Astrocyte (in vitro differentiated cells and primary cell): ENCODE measurements at places on chromosomes 6 and 20. TPM values are rescaled to one million over a fixed set of nuclear protein-coding genes. Genes with fewer than 3 reads are reported as not detected.

GRCh38 chr6:170370416-170370815, 63.9 kb downstream of the FAM120B start:
- DNase-seq = no peak

SAMD3 gene
- 0.45 TPM in 1 of 2 replicates, not detected in the other for total RNA-seq

DNA sequence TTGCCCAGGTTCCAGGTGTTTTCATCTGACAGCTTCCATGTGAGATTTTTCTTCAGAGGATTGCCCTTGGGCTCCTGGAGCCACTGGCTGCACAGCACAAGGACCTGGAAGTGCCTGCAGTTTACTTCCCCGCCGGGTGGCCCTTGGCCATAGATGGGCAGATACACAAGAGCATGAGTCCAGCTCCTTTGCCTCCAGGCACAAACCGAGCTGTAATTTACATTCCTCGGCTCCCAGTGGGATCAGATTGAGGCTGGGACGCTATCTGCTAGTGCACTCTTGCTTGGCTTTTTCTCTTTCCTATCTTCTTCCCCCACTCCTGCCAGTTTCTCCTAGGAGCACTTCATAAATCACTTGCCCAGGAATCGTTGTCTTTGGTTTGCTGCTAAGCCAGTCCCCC, 85.4 kb upstream of the RALY start:
- no peak for DNase-seq

GRCh38 chr20:21240394-21240793, 62.7 kb upstream of the XRN2 start:
- no peak for DNase-seq

- DNase-seq = no peak
Observed at GRCh38 chr20:24790746-24791283, 158.3 kb upstream of the CST7 start.

C6orf58 gene
- not detected in 2 replicates for total RNA-seq

DNA sequence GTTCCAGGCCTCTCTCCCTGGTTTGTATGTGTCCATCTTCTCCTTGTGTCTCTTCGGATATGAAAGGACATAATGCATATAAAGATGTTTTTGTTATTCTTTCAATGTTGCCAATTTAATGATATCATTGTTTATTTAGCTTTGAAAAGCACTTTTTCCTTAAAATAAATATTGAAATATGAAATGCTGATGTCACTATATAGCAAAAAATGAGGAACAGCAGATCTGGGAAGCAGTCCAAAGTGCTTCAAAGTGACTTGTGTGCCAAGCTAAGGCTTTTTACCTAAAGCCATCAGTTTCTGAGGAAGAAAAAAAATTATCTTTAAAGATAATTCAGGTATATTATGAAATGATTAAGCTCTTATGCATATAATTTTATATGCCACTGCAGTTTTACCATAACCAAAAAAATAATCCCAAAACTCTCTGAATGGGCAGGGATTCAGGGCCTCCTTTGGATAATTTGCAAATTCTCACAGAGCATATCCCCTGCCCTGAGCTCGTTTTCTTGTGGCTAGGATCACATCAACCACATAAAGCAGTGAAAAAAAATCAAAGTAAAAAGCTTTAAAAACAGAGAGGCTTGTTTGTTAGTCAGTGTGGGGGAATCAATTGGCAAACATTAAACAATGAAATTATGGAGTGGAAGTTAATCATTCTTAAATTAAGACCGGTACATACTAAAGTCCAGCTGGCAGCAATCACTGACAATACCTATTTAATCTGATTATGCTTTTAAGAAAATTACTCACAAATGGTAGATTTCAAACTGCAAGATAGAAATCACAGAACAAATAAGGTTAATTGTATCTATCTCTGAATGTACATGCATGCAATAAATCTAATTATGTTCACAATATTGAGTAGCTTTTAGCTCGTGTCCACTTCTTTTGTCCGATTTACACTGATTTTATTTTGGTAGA, 1027.9 kb upstream of the ADGRB3 start:
- DNase-seq = peak; percentile 23

DNA sequence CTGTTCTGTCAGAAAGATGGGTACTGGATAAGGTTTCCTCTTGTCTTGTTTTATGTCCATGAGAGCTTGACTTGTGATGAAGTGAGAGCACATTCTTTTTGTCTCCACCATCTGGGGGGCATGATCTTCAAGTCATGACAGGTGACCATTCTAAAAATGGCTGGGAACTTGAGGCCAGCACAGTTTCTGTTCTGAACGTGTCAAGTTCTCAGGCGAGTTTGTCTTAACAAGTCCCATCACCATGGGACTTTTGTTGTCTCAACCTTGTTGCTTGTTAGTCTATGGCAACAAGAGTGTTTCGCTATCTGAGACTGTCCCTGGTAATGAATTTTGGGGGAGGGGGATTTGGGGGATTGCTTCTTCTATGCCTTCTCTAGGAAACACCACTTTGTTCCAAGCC, 25.6 kb upstream of the ENPP4 start:
- DNase-seq = no peak

TINAG gene
- not detected in 2 replicates for total RNA-seq

- no peak for DNase-seq
Observed at GRCh38 chr20:60104993-60105803, 147.0 kb downstream of the CDH26 start.

- peak; percentile 74 for DNase-seq
Observed at GRCh38 chr6:139533573-139534471, 159.4 kb upstream of the CITED2 start.

DNA sequence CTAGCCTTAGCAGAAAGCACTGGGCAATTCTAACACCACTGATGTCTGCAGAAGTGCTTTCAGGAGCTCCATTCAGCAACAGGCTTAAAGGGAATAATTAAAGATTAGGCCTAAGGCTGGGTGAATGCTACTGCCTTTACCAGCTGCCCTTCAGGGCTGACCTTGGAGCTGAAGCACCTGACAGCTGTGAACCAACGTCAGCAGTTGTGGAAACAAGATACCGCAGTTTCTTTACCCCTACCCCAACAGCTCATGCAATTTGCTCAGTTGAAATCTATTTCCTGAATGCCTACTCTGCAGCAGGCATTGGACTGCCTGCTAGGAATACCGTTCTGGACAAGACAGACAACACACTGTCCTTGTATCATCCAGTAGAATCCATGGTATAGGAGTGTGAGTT, 51.5 kb upstream of the ADTRP start:
- no peak for DNase-seq

- DNase-seq = no peak
Observed at GRCh38 chr20:62736026-62736406, 27.4 kb downstream of the NTSR1 start.

- no peak for DNase-seq
Observed at GRCh38 chr6:167906899-167907298, 80.2 kb downstream of the AFDN start.
